ENCODE measurements at places on chromosomes 3 and 15.

GRCh38 chr3:12536423-12536822 is 8.9 kb downstream of the MKRN2OS start:
- no peak for DNase-seq

DNA sequence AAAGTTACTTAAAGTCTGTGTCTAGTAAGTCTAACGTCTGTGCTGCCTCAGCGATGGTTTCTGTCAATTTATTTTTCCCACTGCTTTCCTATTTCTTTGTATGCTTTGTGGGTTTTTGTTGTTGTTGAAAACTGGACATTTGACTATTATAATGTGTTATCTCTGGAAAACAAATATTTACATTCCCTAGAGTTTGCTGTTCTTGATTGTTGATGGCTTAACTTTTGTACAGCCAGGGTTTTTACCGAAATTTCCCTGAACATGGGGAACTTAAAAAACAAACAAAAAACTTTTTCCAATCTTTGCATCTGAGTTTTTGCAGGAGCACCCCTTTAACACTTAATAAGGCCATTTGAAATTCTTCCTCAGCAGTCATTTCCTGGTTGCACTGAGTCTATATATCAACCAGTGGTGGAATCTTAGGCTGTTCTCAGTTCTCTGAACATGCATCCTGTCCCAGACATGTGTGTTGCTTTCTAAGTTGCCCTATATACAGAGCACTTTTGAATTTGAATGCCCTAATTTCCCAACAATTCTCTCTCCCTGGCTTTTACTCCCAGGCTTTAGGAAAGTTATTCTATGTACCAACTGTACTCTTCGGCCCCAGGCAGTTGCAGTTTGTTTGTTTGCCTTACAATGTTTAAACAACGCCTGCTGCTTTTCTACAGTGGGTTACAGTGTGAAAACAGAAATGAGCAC is 11.8 kb upstream of the PIAS1 start:
- no peak for DNase-seq

- DNase-seq: no peak
Observed at GRCh38 chr3:7204848-7205156, 343.9 kb downstream of the GRM7 start.

DNA sequence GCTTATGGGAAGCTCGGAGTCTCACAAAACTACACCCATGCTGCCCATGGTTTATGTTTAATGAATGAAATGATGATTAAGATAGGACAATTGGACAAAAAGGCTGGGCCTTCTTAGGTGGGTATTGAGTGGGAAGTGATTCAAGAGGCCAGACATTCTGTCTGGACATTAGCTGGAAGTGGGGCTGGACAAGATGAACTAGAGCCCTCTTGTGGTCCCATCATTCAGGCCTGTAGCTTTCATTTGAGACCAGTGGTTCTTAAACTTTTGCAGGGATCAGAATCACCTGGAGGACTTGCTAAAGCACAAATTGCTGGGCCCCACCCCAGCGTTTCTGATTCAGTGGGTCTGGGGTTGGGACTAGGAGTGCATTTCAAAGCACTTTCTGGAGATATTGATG is 290.4 kb upstream of the CTDSPL start:
- DNase-seq: no peak

- DNase-seq: no peak
Observed at GRCh38 chr15:82312586-82313349, 36.5 kb downstream of the GOLGA6L10 start.

DNA sequence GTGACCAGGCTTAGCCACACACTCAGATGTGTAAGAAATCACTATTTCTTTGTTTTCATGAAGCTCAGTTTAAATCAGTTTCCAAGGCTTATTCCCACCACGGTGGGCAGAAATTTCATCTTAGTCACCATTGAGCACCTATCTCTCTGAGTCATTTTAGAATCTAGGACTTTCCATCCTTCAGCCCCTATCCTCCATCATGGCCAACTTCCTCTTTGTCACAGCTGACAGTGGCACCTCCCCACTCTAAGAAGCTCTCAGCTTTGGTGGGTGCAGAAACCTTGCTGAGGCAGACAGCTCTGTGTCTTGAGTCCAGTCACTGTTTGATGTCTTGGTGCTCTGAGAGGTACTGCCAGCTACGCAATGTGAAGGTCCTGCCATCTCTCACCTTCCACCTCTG is 32.9 kb downstream of the SNTN start:
- no peak for DNase-seq

GRCh38 chr3:190429681-190430080 is 20.0 kb downstream of the TMEM207 start:
- no peak for DNase-seq

DNA sequence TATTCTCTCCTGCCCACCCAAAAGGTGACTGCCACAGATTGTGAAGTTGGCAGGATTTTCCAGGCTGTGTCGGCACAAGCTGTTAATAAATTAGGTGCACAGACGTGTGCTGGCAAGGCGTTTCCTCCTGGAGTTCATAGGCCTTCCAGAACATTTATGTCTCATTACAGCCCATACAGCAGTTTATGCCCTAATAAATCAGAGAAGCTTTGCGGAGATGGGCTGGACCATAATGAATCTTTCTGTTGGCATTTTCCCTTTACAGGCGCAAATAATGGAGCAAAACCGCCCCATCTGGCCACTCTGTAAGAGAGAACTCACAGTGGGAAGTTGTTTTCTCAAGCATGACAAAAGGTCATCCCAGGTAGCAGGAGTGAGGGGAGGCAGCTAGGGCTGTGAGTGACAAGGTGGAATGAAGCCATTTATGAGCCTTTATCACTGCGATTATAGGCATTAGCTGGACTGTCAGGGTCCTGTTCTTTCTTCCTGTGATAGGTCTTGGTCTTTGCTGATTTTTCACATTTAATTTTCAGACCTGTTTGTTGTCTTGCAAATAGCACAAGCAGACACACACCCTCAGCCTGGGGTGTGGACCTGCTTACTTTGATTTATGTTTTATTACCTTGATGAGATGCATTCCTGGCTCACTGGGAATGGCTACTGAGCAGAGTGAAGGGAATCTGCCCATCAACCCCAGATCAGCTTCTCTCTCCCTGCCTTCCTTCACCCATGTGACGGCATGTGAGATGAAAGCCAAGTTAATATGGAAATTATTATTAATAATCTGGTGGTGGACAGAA is 257.5 kb downstream of the LRTM1 start:
- DNase-seq: no peak

GRCh38 chr3:187678726-187679268 is 8.6 kb upstream of the SST start:
- no peak for DNase-seq

DNA sequence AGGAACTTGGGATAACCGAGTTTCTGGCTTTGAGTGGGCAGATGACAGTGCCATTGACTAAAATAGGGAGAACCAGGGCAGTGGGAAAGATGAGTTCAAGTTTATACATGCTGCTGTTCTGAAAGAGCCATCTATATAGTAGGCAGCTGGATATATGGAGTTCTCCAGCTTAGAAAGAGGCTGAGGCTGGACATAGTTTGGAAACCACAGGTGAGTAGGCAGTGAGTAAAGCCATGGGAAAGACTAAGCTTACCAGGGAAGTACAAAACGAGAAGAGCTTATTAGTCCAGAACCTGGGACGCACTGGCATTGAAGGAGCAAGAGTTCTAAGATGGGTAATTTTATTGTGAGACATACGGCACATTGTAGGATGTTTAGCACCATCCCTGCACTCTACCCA is 54.2 kb downstream of the MSL2 start:
- no peak for DNase-seq

GRCh38 chr3:189118896-189119295 is 52.9 kb upstream of the TPRG1 start:
- DNase-seq: no peak

- no peak for DNase-seq
Observed at GRCh38 chr3:126491221-126492013, 15.7 kb upstream of the ZXDC start.

DNA sequence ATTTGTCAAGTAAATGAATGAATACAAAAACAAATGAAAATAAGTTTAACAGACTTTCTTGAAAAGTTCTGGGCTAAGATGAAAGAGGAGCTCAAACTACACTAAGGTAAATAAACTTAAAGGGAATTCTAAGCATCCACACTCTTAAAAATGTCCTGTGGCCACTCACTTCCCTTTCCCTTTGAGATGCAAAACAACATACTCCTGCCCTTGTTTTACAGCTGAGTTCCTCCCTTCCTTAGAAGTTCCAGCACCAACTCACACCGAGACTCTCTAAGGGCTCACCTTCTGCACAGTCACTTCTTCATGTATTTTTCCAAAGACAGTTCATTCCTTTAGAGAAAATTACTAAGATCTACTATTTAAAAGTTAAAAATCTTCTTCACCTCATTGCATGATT is 123.3 kb upstream of the CMC1 start:
- no peak for DNase-seq

DNA sequence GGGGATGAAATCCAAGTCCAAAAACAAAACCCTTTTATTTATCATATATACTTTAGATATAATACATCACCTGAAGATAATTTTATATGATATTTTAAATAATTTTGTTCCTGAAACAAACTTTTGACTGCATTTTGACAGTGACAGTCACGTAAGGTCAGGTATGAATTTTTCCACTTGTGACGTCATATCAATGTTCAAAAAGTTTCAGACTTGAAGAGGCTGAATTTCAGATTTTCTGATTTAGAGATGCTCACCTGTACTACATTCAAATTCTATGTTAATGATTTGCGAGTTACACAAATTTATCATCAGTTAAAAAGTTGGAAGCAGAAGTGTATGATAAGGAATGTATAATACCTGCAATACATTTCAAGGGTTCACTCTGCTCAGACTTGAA is 136.1 kb upstream of the EPHA6 start:
- no peak for DNase-seq

DNA sequence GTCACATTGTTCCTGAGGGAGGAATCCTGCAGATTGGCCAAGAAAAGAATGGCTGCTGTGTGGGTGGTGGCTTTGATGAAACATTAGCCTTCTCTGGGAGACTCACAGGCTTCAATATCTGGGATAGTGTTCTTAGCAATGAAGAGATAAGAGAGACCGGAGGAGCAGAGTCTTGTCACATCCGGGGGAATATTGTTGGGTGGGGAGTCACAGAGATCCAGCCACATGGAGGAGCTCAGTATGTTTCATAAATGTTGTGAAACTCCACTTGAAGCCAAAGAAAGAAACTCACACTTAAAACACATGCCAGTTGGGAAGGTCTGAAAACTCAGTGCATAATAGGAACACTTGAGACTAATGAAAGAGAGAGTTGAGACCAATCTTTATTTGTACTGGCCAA is 6.1 kb downstream of the PTX3 start:
- no peak for DNase-seq

- DNase-seq: no peak
Observed at GRCh38 chr3:150237490-150237889, 170.6 kb upstream of the TSC22D2 start.

DNA sequence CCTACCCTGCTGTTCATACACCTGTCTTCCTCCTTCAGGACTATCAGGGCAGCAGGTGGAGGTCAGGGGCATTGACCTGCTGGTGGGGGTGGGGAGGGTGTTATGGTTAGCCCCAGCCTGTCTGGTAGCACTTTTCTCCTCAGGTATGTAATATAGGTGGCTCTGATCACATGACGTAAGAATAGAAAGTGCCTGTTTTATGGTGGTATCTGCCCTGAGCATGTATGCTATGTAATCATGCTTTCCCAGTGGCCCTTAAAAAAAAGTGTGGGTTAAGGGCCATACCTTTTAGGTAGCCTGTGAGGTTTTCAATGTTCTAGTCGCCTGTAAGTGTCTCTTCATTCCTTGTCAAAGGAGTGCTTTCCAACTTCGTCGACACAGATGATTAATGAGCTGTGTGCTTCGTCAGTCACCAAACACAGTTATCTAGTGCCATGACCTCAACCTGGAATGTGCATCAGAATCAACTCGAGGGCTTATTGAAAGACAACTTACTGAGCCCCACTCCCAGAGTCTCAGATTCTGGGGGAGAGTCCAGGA is 86.3 kb downstream of the KLHL25 start:
- no peak for DNase-seq

- DNase-seq: no peak
Observed at GRCh38 chr3:55746808-55747413, 259.8 kb upstream of the WNT5A start.

DNA sequence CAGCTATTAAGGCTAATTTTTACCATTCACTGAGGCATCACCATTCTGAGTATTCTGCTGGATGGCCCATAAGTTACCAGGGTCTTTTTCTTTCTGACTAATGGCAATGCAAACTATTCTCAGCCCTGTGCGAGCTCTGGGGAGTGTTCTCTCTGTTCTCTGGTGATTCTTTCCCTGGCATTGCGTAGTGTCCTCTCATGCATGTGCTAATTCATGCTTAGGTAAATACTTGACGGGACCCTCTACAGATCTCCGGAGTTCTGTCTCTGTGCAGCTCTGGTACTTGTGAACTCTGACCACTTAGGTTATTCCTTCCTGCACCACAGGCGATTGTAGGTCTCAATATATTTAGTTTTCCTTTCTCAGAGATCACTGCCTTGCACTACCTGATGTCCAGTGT is 34.8 kb downstream of the UBE2E1 start:
- DNase-seq: no peak

GRCh38 chr3:53806182-53807116 is 39.8 kb downstream of the CHDH start:
- DNase-seq: no peak

DNA sequence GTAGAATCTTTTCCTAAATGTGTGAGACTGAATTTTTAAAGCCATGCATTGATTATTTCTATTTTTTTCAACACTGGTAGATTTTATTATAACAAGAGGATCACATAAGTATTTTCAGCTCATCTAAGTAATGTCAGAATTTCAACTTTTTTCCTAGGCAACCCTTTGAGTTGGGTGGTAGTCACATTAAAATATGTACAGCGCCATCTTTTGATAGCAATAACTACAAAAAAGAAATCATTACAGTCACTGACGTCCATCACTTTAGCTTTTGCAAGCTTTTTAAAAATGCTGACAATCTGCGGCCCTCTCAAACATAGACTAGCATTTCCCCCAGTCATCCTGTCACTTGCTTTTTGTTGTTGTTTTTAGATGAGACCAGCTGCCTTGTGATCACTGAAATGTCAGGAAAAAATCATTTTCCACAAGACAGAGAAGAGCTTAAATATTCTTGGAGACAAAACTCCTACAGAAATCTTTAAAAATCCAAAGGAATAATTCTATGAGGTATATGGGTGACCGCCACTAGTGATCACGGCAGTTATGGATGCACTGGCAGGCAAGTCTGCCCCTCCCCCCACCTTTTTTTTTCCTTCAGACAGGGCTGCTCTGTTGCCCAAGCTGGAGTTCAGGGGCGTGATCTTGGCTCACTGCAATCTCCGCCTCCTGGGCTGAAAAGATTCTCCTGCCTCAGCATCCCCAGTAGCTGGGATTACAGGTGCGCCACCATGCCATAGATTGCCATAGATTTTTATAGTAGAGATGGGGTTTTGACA is 384.0 kb upstream of the KCNMB2 start:
- no peak for DNase-seq

DNA sequence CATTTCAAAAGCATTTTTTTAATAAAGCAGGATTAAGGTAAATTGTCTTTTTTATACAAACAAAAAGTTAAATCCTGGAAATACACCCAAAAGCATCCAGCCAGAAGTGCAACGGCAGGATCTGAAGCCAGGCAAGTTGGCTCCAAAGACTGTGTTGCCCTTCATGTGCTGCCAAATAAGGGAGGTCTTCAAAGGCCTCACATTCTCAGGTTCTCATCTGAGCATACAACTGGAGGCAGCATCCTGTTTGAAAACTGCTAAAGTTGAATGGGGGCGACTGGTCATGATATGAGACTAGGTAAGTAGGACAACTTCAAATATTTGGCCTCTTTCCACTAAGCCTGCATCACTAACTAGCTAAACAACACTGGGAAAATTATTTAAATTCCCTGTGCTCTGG is 52.2 kb downstream of the IMPG2 start:
- no peak for DNase-seq

- no peak for DNase-seq
Observed at GRCh38 chr15:92909136-92909781, 9.1 kb downstream of the CHD2 start.

All from CD4-positive, alpha-beta T cell treated with Interleukin-15 for 4 hours (primary cell).